ENCODE measurements at places on chromosomes 13 and 19. TPM values are rescaled to one million over a fixed set of nuclear protein-coding genes. Genes with fewer than 3 reads are reported as not detected.

Gene ZNF610
- not detected for total RNA-seq

Gene ZIC2
- total RNA-seq: 13.9 TPM

Gene KCNJ14
- total RNA-seq: 1.6 TPM

Gene SPRED3
- 2.7 TPM for total RNA-seq

Gene ZNF627
- total RNA-seq: 5.3 TPM

Gene FBN3
- not detected for total RNA-seq

Gene ZNF419
- total RNA-seq: 6.6 TPM

Gene ZNF175
- 5.6 TPM for total RNA-seq

Gene TLE6
- 3.1 TPM for total RNA-seq

Gene KLK4
- not detected for total RNA-seq

Gene IL12RB1
- not detected for total RNA-seq

Gene SMIM17
- total RNA-seq: not detected

Gene GPR12
- total RNA-seq: not detected

Gene AZU1
- total RNA-seq: 0.17 TPM

Gene PCDH20
- not detected for total RNA-seq

Gene MIA
- not detected for total RNA-seq

Gene PALM3
- 1.9 TPM for total RNA-seq

Gene NLRP9
- not detected for total RNA-seq

Gene ZNF471
- total RNA-seq: 0.02 TPM

Gene ASPDH
- total RNA-seq: not detected

Gene LAIR1
- total RNA-seq: 0.12 TPM

Gene ZNF560
- total RNA-seq: not detected

Gene C19orf73
- 1.2 TPM for total RNA-seq

Gene THSD8
- not detected for total RNA-seq

Gene CYP4F8
- total RNA-seq: not detected

Gene ZNF222
- total RNA-seq: 3.5 TPM

Gene PRSS57
- 0.13 TPM for total RNA-seq

Gene C5AR1
- 1.7 TPM for total RNA-seq

Gene ZNF587
- 5.9 TPM for total RNA-seq

Gene OLFM2
- total RNA-seq: 12.3 TPM

Gene PROZ
- total RNA-seq: not detected

Gene LIM2
- not detected for total RNA-seq

Gene CGB2
- total RNA-seq: 0.31 TPM

Gene SELENOV
- total RNA-seq: not detected

Gene PLEKHA4
- 2.2 TPM for total RNA-seq

Gene CBARP
- total RNA-seq: 2.7 TPM

Gene ADGRE1
- 6.5 TPM for total RNA-seq

Gene PRRG2
- total RNA-seq: 0.73 TPM

Gene ERICH4
- not detected for total RNA-seq

Gene GPR42
- total RNA-seq: not detected

Gene WDR87
- total RNA-seq: not detected

Gene CFAP97D2
- not detected for total RNA-seq

Gene ZNF723
- not detected for total RNA-seq

Gene USP12
- total RNA-seq: 20.6 TPM

Gene SPATA13
- 7.2 TPM for total RNA-seq

Gene WDR88
- not detected for total RNA-seq

Gene DCLK1
- total RNA-seq: 1.0 TPM

Gene TGFBR3L
- total RNA-seq: 2.3 TPM

Gene MISP
- 92.7 TPM for total RNA-seq

Gene PRTN3
- 0.28 TPM for total RNA-seq

Gene BCL2L12
- 66.5 TPM for total RNA-seq

Gene DIRAS1
- total RNA-seq: 4.0 TPM

Gene LILRA5
- total RNA-seq: not detected

Gene AP1M2
- total RNA-seq: 40.6 TPM

Gene TMEM221
- total RNA-seq: 0.56 TPM

Gene CEACAM1
- total RNA-seq: 1.8 TPM

Gene GALP
- not detected for total RNA-seq

Gene SLAIN1
- total RNA-seq: 0.69 TPM
